Transverse colon (tissue), 4 donors: ENCODE measurements at places on chromosomes 11 and 22. TPM values are rescaled to one million over a fixed set of nuclear protein-coding genes. Genes with fewer than 3 reads are reported as not detected.

Gene IMMP1L
- total RNA-seq, result 46.8 TPM

Gene VWCE
- 0.41 TPM for total RNA-seq

Gene THY1
- 15.4 TPM for total RNA-seq

Gene MUC6
- total RNA-seq, result not detected

Gene SEPTIN3
- not detected for total RNA-seq

Gene MPPED2
- 1.4 TPM for total RNA-seq

Gene MMP13
- total RNA-seq, result not detected

Gene CD6
- 1.9 TPM for total RNA-seq

DNA sequence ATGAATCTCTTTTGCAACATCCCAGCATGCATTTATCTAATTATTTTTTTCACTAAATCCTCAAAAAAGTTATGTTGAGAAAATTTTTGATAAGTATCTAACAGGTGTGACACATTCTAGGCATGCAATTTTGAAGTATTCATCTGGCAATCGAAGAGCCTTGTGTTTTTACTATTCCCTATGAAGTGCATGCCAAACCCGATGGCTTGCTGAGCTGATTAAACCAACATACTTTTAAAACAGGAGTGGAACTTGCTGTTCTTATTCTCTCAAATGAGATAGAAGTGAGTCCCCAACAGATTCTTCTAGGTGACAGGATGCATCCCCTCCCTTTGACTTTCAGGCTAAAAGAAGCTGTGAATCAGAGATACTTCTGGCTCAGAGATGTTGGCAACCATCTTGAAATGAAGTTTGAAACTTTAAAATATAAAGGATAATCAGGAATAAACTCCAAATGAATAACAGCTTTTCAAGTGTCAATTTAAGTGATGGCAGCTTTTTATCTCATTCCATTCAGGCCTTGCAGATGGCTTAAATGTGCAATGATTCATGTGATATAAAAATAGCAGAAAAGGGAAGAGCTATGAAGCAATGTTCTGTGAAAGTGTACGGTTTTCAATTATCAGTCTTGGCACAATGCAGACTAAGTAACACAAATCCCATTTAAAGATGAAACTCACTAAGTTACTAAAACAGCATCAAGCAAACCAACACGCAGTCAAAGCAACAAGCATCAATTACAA, 67.7 kb downstream of the APOL5 start:
- H3K4me3 ChIP-seq, result no peak overlapping the region
- no peaks in the 10 kb centered on the region for H3K4me1 ChIP-seq
- no peaks in the 10 kb centered on the region for H3K27me3 ChIP-seq
- no peaks in the 10 kb centered on the region for H3K36me3 ChIP-seq
- no peak overlapping the region for H3K27ac ChIP-seq

DNA sequence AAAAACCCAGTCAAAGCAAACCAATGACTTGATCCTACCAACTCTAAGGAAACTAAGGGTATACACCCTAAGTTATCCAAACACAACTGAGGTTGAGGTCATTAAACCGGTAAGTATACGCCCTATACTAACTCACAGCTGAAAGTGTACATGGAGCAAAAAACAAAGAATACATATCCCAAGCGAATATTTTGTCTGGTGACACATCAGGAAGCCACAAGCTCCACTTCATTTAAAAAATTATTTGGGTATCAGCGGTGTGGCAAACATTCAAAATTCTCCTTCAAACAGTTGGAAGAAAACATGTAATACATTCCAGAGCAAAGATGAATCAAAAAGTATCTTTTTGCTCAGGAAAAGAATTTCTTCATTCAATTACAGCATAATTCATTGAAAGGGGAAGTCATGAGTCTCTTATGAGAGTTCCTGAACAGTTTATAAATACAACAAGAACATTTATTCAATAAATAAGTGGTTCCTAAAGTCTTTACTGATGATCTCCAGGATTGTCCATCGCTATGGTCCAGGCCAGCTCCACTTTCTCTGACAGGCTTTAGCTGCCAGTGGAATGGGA, 4.5 kb upstream of the JAML start:
- H3K4me1 ChIP-seq, result no peaks in the 10 kb centered on the region
- no peaks in the 10 kb centered on the region for H3K36me3 ChIP-seq
- no peak overlapping the region for H3K4me3 ChIP-seq
- H3K27ac ChIP-seq, result peak overlapping the region; percentile 41
- H3K27me3 ChIP-seq, result no peaks in the 10 kb centered on the region
- DNase-seq, result no peak

GRCh38 chr11:64763526-64764039, 3.8 kb upstream of the PYGM start:
- H3K36me3 ChIP-seq, result no peaks in the 10 kb centered on the region
- no peak for DNase-seq
- H3K27ac ChIP-seq, result peak overlapping the region; percentile 78
- H3K4me1 ChIP-seq, result peaks cover 22% of the 10 kb centered on the region

DNA sequence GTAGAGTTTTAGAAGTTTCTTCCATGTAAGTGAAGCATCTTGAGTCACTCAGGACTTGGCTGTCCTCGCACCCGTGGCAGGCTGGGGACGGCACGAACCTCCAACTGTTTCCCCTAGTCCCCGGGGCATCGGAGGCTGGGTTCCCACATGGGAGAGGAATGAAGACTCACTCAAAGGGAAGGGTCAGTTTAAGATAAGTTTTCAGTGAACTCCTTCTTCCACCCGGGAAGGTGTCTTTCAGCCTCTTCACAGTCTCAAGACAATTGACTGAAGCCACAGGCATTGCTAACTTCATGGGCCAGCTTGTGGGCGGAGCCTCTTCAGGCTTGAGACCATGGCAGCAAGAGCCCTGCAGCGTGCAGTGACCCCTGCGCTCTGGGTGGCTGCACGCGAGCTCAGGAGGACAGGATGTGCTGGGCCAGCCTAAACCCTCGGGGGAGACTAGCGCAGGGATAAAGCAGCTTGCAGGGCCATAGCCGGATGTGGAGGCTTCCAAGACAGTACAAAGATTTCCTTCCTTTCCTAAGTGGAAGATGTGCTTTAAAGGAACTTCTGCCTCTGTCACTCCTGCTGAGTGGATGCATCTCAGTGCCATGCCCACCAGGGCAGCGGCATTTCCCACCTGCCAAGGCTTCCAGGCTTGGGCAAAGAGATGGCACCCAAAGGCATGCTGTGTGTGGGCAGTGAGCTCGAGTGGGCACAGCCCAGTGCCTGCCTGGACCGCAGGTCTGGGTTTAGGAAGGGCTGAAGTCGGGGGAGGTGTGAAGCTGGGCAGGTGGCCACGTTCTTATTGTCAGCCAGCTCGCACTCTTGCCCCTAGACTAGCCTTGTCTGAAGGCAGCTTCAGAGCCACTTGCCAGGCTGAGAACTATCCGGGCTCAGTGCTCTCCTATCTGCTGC, 32.9 kb downstream of the PPIL2 start:
- no peak overlapping the region for H3K4me3 ChIP-seq
- H3K27me3 ChIP-seq, result no peaks in the 10 kb centered on the region

- H3K4me3 ChIP-seq, result no peak overlapping the region
- H3K4me1 ChIP-seq, result no peaks in the 10 kb centered on the region
- no peaks in the 10 kb centered on the region for H3K27me3 ChIP-seq
- no peak overlapping the region for H3K27ac ChIP-seq
Observed at GRCh38 chr22:27663812-27664211, 137.7 kb downstream of the MN1 start.

DNA sequence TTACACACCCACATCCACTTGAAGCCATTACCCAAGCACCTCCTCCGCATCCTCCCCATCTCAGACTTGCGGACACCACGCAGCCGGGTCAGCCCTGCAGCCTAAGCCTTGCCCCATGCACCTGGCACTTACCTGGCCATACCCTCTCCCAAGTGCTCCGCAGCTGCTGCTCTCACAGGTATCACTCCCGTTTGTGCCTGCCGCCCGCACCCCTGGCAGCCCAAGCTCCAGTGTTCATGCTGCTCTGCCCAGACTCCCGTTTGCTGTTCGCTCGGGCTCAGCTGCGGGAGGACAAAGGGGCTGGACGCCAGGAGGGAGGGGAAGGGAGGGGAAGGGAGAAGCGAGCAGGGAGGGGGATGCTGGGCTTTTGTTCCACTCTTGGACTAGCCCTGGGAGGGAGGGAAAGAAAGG, at the start of gene KLHL35:
Gene KLHL35, minus strand, starts transcription at position 293 of the 411 bp plus-strand sequence. CDS start 2,574 bp downstream, outside the sequence.
- H3K4me3 ChIP-seq, result no peak within 1 kb of the TSS
- H3K27me3 ChIP-seq, result peaks cover 43% of the 10 kb centered on the region
- H3K27ac ChIP-seq, result no peak within 1 kb of the TSS
- H3K4me1 ChIP-seq, result peaks cover 24% of the 10 kb centered on the region

- H3K27me3 ChIP-seq, result no peaks in the 10 kb centered on the region
- no peaks in the 10 kb centered on the region for H3K36me3 ChIP-seq
- no peak overlapping the region for H3K4me3 ChIP-seq
Observed at GRCh38 chr22:47768027-47768426, 1005.6 kb downstream of the TBC1D22A start.

DNA sequence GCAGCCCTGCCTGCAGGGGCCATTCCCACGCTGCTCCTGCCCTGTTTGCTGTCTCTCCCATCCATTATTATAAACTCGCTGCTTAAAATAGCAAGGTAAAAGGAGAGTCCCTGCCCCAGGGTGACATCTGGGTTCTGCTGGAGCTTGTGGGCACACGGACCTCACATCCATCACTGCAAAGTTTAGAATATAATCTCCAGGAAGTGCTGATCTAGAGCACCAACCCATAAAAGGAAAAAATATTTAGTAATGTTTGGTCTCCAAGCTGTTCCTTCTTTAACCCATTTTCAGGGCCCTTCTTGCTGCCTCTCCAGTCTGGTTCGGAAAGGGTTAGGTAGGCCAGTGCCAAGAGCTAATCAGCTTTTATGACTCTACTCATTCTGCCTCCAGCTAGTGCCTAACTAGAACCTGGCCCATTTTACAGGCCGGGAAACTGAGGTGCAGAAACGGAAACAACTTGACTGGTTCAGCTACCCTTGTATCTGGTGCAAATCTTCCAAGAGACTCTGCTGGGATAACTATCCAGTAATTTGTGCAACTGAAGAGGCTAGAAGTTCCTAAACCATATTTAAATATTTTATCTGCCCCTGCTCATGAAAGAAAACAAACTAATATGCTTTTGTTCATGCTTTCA, 37.5 kb downstream of the IRAG1 start:
- no peak overlapping the region for H3K4me3 ChIP-seq
- H3K27me3 ChIP-seq, result no peaks in the 10 kb centered on the region
- no peak for DNase-seq
- peaks cover 40% of the 10 kb centered on the region for H3K4me1 ChIP-seq

DNA sequence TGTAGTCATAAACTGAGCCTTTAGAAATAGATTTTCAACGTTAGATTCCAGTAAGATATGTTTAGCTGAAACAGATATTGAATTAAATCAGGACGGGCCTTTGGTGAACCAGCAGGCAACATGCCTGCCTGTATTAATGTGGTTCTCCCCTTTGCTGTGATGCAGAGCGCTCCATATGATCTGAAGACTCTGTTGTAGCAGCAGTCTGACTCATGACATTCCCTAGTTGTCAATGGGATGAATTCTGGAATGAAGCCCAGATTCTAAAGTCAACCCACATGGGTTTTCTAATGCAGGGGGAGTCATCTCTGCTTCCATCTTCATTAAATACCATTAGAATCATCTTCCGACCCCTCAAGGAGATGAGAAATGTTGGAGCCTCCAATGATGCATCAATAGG, 864.5 kb downstream of the NTM start:
- H3K36me3 ChIP-seq, result no peaks in the 10 kb centered on the region
- no peak overlapping the region for H3K27ac ChIP-seq
- H3K4me1 ChIP-seq, result no peaks in the 10 kb centered on the region
- no peak overlapping the region for H3K4me3 ChIP-seq

- no peaks in the 10 kb centered on the region for H3K36me3 ChIP-seq
- no peaks in the 10 kb centered on the region for H3K4me1 ChIP-seq
- DNase-seq, result peak; percentile 6
Observed at GRCh38 chr22:47177334-47177815, 414.9 kb downstream of the TBC1D22A start.

GRCh38 chr11:88414385-88414861, 76.9 kb upstream of the CTSC start:
- H3K27me3 ChIP-seq, result no peaks in the 10 kb centered on the region
- DNase-seq, result peak; percentile 20
- no peak overlapping the region for H3K4me3 ChIP-seq
- H3K27ac ChIP-seq, result no peak overlapping the region

GRCh38 chr11:99555486-99555885, 534.7 kb downstream of the CNTN5 start:
- H3K4me1 ChIP-seq, result no peaks in the 10 kb centered on the region
- H3K27ac ChIP-seq, result no peak overlapping the region
- DNase-seq, result no peak
- no peak overlapping the region for H3K4me3 ChIP-seq
- H3K27me3 ChIP-seq, result no peaks in the 10 kb centered on the region

DNA sequence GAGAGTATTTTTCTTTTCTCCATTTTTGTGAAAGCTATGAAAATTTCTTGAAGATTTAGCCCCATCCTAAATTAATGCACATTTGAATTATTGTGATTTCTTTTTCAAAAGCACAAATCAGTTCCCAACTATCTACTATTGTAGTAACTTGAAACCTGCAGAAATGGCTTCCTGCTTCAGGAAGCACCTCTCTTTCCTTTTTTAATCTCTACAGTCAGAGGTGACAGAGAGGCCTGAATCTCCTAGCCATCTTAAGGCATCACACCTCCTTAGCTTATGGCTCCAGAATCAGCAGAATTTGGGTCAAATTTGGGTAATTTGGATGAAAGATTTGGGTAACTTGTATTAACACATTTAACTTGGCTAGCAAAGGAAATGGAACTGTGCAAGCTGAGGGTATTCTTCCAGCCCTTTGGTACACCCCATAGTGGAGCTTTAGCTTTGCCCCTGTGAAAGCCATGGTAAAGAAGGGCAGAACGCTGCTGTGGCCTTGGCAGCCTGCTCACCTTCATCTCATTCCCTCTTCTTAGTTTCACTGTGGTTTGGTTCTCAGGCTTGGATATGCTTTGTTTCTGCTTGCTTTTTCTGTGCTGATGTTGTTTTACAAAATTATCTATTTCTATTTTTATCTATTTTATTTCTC, 16.2 kb downstream of the TBCEL start:
- no peak for DNase-seq
- no peak overlapping the region for H3K27ac ChIP-seq
- H3K27me3 ChIP-seq, result no peaks in the 10 kb centered on the region
- H3K4me3 ChIP-seq, result no peak overlapping the region
- peaks cover 10% of the 10 kb centered on the region for H3K4me1 ChIP-seq

DNA sequence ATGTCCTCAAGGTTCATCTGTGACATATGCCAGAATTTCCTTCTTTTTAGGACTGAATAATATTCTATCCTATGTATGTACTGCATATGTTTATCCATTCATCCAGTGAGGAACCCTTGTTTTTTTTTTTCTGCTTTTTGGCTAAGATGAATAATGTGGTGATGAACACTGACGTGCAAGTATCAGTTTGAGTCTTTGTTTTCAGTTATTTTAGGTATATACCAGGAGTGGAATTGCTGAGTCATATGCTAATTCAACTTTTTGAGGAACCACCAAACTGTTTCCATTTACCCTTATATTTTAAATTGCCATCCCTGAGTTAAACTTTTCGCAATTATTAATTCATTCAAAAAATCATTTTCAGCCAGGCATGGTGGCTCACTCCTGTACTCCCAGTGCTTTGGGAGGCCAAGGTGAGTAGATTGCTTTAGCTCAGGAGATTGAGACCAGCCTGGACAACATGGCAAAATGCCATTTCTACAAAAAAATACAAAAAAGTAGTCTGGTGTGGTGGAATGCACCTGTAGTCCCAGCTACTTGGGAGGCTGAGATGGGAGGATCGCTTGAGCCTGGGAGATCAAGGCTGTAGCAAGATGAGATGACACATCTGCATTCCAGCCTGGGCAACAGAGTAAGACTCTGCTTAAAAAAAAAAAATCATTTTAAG, 64.2 kb downstream of the MICAL2 start:
- H3K27me3 ChIP-seq, result no peaks in the 10 kb centered on the region
- H3K4me3 ChIP-seq, result no peak overlapping the region
- no peaks in the 10 kb centered on the region for H3K36me3 ChIP-seq
- no peak for DNase-seq

GRCh38 chr11:11420191-11420898, 67.3 kb upstream of the CSNK2A3 start:
- H3K4me1 ChIP-seq, result no peaks in the 10 kb centered on the region
- no peak overlapping the region for H3K27ac ChIP-seq
- no peak overlapping the region for H3K4me3 ChIP-seq
- no peaks in the 10 kb centered on the region for H3K36me3 ChIP-seq
- no peaks in the 10 kb centered on the region for H3K27me3 ChIP-seq
